ENCODE measurements at places on chromosomes 4 and X. TPM values are rescaled to one million over a fixed set of nuclear protein-coding genes. Genes with fewer than 3 reads are reported as not detected.

RASSF6 gene
- total RNA-seq: 0.08 TPM

PLXNA3 gene
- 12.8 TPM for total RNA-seq

GRCh38 chr4:37795581-37796195 is 30.8 kb upstream of the PGM2 start:
- DNase-seq: no peak

GAGE2A gene
- total RNA-seq: not detected

- peak; percentile 6 for DNase-seq
Observed at GRCh38 chr4:177441061-177441802, 1.0 kb downstream of the AGA start.

GRCh38 chr4:7815562-7815961 is 124.1 kb downstream of the AFAP1 start:
- no peak for DNase-seq

ADH1A gene
- total RNA-seq: not detected

DNA sequence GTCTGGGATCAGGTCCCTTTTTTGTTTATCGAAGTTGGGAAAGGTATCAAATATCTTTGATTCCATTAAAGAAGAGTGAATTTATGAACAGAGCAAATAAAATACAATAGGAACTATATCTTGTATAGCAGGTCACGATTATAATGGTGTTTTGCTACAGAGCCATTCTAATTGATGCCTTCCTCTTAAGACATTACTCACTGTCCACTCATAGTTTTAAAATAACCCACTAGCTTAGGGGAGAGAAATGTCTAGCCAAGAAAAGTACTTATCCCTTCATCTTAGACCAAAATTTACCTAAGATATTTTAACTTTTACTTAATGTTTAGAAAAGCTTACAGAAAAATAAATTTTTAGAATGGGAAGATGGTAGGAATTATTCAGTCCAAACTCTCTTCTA is 112.0 kb upstream of the PABPC4L start:
- DNase-seq: no peak

- DNase-seq: peak; percentile 82
Observed at GRCh38 chrX:413322-414201, 26.9 kb upstream of the PPP2R3B start.

- DNase-seq: peak; percentile 58
Observed at GRCh38 chrX:152632445-152633097, 5.1 kb upstream of the GABRQ start.

DNA sequence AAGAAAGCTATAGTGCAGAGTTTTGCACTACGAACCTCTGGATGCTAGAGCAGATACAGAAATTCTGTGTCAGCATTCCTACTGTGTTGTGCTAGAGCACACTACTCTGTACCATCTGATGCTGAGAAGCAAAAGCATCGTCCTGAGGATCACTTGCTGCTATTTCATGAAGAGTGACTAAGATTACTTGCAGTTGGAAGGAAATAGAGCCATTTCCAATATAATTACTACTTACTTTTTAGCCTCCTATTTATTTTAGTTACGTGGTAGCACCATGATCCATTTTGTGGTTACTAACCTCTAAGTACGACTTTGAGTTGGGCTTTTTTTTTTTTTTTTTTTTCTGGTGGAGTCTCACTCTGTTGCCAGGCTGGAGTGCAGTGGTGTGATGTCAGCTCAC is 226.7 kb downstream of the PALLD start:
- DNase-seq: no peak

DNA sequence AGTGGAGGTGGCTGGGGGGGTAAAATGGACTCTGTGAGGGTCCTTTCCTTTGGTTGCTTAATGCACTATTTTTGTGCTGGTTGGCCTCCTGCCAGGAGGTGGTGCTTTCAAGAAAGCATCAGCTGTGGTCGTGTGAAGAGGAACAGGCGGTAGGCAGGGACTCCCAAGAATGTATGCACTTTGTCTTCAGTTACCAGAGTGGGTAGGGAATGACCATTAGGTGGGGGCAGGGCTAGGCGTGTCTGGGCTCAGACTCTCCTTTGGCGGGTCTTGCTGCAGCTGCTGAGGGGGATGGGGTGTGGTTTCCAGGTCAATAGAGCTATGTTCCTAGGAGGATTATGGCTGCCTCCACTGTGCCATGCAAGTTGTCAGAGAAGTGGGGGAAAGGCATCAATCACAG is 509.0 kb downstream of the PCDH19 start:
- peak; percentile 66 for DNase-seq

- DNase-seq: no peak
Observed at GRCh38 chrX:1836683-1837082, 221.8 kb downstream of the ASMT start.

DNA sequence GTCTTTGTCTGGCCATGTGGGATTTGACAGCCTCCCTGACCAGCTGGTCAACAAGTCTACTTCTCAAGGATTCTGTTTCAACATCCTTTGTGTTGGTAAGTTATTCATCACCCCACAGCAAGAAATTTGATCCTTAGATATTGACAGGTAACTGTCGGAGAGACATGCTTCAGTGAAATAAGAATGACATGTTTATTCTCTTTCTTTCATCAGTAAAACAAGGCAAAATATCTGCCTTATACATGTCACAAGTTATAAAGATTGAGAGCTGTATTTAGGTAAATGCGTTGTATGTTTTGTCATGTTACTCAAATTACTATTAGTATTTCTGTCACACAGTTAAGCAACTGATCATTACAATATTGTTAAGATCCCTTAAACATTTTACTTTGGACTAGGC is 46.9 kb downstream of the SEPTIN11 start:
- no peak for DNase-seq

DNA sequence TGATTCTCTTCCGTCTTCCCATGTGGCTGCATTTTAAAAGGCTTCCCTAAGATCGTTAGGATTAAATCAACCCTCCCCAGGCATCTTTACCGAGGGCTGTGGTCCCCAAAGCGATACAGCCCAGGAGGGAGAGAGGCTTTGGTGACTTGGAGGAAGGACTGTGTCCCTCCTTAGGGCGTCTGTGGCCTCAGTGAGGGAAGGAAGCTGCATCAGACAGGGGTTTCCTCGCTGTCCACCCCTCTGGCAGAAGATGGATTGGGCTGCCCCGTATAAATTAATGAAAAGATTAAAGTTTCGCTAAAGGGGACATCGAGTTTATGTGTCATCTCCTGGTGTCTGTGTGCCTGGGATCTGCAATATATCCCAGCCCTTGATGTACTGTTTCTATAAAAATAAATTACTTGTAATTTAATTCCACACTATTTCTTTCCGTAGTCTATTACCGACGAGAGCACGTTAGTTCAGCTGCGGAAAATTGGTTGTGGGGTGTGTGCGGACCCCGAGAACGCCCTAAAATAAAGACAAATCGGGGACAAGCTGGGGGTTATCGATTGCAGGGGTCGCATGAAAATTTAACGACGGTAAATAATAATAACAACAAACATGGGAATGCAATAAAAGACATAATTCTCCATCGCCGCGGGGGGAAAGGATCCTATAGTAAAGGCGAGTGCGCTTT is 6.5 kb downstream of the SHOX start:
- no peak for DNase-seq

IL2RG gene
- total RNA-seq: not detected

JAKMIP1 gene
- not detected for total RNA-seq

GPR50 gene
- total RNA-seq: not detected

DNA sequence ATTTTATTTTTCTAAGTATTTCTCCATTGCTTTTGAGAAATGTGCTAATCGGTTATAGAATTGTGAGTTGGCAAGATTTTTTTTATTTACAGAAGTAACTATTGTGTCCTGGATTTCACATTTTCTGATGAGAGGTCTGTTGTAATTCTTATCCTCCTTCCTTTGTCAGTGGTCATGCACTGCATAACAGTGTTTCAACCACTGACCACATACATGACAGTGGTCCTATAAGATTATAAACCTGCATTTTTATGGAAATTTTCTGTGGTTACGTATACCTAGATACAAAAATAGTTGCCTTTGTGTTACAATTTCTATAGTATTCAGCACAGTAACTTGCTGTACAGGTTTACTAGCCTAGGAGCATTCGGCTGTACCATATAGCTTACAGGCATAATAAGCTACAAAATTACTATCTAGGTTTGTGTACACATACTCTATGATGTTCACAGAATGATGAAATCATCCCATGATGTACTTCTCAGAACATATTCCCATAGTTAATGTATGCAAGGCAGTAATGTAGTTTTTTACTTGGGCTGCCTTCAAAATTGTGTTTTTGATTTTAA is 47.8 kb downstream of the APELA start:
- no peak for DNase-seq

DNA sequence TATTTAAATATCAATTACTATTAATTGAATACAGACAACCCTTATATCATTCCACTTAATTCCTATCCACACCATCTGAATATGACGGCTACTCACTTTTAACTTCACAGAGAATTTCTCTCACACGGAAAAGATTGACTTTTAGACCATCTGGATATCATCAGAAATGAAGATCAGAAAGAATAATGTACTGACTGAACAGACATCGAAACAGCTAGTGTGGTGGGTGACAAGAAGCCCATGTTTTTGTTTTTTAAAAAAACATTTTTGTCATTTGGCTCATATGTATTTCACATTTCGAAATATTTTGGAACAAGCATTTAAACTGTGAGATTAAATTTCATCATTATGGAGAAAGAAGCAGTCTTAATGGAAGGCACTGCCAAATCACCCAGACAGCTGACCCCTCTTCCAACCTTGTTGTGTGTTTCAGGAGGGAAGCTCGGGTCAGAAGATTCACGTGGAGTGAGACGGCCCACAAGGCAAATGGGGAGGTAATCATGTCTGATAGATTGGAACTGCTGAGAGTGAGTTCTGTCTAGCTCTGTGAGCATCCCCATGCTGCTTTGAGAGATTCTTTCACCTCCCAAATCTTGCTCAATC is 204.2 kb upstream of the RASGEF1B start:
- no peak for DNase-seq

SPIN2A gene
- 0.25 TPM for total RNA-seq

- DNase-seq: no peak
Observed at GRCh38 chr4:40856840-40857362, 107.1 kb downstream of the NSUN7 start.

DNA sequence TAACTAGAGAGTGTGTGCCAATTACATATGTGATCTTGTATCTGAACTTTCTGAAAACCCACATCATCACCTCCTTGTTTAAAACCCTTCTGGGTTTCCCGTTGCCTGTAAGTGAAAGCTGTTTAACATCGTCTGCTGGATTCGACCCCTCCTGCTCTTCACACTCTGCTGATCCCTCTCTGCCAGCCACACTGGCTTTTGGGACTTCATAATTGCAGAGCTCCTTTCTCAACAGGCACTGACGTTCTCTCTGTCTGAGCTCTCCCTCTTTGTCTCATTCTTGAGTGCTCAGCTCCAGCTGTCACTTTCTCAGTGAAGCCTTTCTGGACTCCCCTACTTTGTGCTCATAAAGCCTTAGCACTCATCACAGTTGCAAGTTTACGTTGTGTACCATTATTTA is 153.9 kb downstream of the CEP135 start:
- no peak for DNase-seq

VCX3A gene
- not detected for total RNA-seq

DNA sequence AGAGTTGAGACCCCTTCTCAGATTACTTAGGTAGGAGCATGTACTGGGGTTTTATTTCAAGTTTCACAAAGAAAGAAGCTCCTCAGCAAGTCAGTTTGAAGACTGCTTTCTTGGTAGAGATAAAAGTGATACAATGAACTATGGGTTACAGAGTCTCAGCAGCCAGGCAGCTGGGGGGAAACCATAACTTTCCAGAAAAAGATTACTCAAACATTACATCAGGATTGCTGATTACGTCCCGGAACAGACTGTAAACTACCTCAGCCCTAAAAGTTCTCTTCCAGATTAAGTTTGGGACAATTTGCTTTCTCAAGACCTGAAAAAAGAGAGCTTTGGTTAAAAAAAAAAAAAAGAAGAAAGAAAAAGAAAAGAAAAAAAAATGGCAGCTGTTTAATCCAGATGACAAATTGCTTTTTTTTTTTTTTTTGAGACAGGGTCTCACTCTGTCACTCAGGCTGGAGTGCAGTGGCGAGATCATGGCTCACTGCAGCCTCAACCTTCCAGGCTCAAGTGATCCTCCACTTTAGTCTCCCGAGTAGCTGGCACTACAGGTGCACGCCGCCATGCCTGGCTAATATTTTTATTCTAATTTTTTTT is 16.6 kb downstream of the SAT1 start:
- DNase-seq: no peak

- peak; percentile 25 for DNase-seq
Observed at GRCh38 chr4:53963781-53964180, 100.6 kb downstream of the CHIC2 start.

DDIT4L gene
- total RNA-seq: 7.3 TPM

DNA sequence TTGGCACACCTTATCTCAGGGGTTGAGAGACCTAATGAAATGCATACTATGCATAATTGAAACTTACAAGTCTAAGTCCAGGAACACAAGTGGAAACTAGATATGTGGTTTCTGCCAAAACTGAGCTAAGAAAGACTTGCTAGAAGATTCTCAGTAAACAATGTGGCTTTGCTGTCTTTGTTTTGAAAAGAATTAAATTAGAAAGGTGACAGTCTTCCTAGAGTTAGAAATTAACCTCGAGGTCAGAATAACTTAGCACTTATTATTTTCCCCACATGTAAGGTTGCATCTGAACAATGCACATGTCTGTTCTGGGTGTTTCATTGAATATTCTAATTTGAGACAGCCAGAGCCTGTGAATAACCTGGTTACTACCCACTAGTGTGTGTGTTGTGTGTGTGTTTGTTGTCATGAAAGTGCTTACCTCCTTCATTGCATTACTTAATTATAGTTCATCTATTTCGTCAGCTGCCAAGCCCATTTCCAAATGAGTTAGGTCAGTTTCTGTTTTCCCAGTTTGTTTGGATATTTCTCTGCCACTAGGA is 1.5 kb downstream of the EREG start:
- no peak for DNase-seq

DNA sequence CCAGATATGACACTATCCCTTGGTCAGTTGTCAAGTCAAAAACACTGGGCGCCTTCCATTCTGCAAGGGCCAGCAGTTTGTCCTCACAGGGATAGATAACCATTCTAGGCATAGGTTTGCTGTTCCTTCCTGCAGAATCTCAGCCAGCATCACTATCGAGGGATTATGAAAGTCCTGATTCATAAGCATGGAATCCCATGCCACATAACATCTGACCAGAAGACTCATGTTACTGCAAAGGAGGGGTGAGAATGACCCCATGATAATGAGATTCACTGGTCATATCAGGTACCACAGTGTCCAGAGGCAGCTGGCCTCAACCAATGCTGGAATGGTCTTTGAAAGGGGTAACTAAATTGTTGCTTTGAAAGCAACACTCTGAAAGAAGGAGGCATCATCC is 84.7 kb downstream of the OTC start:
- DNase-seq: peak; percentile 9

DNA sequence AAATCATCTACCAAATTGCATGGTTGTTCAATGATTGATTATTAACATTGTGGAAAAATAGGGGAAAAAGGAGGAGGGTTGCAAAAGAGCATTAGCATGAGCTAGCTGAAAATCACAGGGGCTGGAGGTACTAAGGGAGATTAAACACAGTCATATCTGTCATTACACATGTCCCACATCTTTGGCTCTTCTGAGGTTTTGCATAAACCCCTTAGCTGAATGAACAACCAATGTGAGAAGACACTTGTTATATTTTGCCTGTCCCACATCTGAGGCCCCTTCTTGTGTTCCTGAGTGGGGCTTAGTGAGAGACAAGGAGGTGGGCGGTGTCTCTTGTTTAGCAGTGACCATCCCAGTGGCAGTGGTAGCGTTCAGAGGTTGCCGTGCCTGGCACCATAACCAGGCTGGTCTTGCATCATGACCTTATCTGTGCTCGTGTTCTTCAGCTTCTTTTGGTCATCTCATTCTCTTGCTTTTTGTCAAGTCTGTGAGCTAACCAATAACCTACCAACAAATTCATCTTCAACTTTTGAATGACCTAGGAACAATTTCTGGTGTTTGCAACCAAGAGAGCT is 95.6 kb downstream of the MID1IP1 start:
- no peak for DNase-seq
